Cortex of kidney (tissue), 1 donor: ENCODE measurements at places on chromosomes 7 and 10.

DNA sequence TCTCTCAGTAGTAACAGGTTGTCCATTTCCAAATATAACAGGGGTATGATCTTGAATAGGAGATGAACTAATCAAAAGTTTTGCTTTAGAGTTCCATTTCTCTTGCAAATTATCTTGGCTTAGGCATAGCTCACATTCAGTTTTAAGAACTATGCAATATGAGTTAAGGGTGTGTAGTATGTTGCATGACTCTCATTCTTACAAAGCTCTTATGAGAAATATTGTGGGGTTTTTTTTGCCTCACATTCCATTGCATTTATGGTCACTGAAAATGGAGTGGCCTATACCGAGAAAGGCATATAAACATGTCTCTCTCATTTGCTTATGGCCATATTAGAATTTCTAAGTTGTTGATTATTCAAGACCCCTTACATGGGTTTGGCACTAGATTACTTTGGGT lies 48.5 kb upstream of the LAMB1 start:
- DNase-seq, result no peak

DNA sequence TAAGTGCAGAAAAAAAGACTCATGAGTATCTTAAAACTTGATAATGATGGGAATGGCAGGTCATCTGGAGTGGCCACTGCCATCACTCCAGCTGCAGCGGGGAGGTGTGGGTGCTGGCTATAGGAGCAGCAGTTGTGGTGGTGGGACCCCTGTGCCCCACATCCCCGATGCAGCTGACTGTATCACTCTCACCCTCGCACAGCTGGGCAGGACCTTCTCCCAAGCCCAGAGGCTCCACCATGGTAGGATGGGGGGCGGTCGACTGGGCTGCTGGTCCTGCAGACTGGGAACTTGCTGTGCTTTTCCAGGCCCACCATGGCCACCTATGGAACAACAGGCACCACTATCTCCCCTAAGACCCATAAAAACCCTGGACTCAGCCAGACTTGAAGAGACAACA lies 844.4 kb downstream of the SORCS1 start:
- DNase-seq, result no peak

- DNase-seq, result no peak
Measured at GRCh38 chr10:71045204-71045809, 156.9 kb upstream of the PCBD1 start.

GRCh38 chr10:86486856-86487255 lies 34.7 kb downstream of the WAPL start:
- no peak for DNase-seq
